ENCODE measurements at places on chromosomes 7 and 10.
A peak's percentile ranks its signal among the peaks of the same experiment; 100 is the strongest.

DNA sequence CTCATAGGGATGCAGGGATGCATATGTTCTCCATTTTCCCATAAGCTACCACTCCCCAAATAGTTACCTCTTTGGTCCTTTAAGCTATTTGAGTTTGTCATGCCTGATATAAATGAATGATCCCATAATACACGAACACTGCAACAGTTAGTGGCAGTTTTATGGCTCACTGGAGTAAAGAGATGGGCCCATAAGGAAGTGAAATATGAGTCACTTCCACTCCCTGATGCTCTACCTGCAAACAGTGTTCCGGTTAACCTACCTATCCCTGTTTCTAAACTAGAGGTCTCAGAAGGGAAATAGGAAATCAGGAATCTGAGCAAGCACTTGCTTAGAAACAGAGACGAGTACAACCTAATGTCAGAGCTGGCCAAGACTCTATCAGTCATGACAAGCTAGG lies 71.7 kb downstream of the CALD1 start:
- DNase-seq: no peak

DNA sequence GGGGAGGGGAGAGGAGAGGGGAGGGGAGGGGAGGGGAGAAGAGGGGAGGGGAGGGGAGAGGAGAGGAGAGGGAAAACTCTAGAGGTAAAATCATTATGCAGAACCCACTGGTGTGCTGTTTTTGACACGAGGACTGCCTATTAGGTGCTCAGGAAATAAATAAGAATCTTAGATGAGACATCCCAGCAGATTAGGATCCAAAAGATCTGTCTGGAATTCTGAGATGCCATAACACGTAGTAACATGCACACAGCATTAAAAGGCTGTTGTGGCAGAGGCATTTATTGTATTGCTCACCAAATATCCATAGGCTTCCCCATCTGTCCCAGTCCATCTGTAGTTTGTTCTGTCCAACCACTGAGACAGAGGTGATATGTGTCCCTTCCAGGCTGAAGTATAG lies 40.8 kb upstream of the KMT2E start:
- no peak for DNase-seq

- no peak for DNase-seq
These were observed 82.9 kb downstream of the VIPR2 start for GRCh38 chr7:159061674-159062212.

DNA sequence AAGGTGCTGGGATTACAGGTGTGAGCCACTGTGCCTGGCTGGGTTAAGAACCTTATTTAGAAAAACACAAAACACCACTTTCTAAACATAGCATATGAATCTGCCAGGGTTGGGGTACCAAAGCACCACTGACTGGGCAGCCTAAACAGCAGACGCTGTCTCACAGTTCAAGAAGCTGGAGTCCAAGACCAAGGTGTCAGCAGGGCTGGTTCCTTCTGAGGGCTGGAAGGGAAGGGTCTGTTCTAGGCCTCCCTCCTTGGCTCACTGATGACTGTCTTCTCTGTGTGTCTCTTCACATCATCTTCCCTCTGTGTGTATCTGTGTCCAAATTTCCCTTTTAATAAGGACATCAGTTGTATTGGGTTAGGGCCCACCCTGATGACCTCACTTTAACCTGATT lies 49.6 kb downstream of the HIPK2 start:
- no peak for DNase-seq

DNA sequence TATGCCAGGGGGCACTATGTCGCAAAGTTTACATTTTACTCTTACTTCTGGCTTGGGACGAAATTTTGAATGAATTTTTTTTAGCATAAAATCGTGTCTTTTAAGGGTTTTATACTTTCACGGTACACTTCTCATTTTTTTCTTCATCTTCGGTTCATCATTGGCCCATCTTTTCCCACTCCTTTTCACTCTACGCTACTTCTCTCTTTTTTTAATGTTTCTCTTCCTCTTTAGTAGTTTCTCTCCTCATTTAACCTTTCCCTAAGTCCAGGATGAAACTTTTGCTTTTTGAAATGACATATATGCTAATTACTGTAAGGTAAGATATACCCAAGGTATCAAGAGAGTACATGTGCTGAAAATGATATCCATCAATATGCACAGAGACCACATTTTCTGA lies 39.5 kb downstream of the C7orf33 start:
- no peak for DNase-seq

GRCh38 chr7:143415742-143416397 lies 7.2 kb upstream of the EPHA1 start:
- DNase-seq: no peak

GRCh38 chr10:33196710-33197491 lies 137.6 kb downstream of the NRP1 start:
- DNase-seq: peak; percentile 49

GRCh38 chr7:111657018-111657417 lies 94.7 kb upstream of the IMMP2L start:
- DNase-seq: no peak

GRCh38 chr7:117171106-117171505 lies 151.8 kb downstream of the WNT2 start:
- DNase-seq: peak; percentile 18

DNA sequence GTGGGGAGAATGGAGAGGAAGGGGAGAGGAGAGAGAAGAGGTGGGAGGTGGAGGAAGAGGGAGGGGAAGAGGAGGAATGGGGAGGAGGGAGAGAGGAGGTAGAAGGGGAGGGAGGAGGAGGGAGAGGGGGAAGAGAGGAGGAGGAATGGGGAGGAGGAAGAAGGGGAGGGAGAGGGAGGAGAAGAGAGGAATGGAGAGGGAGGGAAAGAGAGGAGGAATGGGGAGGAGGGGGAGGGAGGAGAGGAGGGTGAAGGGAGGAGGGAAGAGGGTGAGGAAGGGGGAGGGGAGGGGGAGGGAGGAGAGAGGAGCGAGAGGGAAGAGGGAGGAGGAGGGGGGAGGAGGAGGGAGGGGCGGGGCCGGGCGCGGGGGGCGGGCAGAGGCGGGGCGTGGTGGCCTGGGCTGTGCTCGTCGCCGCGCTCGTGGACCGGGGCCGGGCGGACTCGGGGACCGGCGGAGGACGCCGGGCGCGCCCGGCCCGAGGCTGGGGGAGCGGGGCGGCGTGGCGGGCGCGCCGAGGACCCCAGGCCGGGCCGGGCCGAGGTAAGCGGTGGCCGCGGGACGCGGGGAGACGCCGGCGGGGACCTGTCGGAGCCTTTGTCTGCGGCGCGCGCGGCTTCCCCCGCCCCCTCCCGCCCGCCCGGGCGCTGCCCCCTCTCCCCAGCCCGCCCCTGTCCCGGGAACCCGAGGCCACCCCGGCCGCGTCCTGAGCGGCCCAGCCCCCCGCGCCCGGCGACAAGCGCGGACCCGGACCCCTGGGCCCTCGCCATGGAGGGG lies at the start of gene SLC29A4:
SLC29A4 (plus strand) TSS at position 401 of the 774 bp plus-strand sequence. CDS start 4,874 bp downstream, outside the sequence.
- no peak for DNase-seq

DNA sequence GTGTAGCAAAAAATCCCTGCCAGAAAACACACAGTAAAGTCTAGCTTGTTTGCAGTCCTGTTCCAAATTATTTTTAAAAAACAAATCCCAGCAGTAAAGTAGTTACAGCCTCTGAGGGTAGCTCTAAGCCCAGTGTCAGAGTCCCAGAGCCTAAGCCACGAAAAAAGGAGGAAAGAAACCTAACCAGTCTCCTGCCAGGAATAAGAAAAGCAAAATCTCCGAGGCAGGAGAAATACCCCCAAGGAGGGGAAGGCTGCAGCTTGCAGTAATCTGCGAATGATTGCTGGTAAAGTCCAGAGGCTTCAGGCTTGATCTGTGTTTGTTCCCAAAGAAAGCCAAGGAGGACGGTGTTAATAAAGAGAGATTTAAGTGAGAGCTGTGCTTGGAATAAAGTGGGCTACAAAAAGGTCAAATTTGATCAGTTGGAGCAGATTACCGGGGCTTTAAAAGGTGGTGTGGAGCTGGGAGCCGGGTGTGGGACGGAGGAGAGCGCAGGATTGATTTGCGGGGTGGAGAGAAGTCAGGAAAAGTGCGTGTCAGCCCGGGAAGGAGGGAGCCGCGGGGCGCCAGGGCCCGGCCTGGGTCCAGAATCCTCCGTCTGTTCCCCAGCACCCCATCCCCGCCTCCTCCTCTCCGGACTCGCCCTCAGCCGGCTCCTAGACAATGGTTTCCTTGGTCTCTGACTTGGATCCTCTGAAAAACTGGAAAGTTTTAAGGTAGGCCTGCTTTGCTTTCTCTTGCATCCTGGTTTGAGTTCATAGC lies 219.4 kb upstream of the CELF2 start:
- no peak for DNase-seq

DNA sequence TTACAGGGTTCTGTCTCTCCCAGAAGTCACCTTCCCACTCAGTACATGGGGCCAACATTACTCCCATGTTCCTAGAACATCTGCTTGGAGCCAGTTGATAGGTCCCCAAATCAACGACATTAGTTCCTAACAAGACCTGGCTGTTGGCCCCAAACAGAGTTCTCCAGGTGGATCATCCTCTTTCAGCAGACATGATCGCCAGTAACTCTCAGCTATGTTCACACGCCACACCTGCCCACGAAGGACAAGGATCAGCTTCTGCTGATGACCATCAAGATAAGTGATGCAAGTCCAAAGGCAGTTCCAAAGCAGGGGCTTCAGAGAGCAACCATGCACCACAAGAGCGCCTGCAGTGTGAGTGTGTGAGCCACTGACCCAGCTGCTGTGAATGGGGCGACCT lies 11.0 kb downstream of the ZNF777 start:
- no peak for DNase-seq
